ENCODE measurements at places on chromosomes 12 and 14. TPM values are rescaled to one million over a fixed set of nuclear protein-coding genes. Genes with fewer than 3 reads are reported as not detected.
A peak's percentile ranks its signal among the peaks of the same experiment; 100 is the strongest.

DNA sequence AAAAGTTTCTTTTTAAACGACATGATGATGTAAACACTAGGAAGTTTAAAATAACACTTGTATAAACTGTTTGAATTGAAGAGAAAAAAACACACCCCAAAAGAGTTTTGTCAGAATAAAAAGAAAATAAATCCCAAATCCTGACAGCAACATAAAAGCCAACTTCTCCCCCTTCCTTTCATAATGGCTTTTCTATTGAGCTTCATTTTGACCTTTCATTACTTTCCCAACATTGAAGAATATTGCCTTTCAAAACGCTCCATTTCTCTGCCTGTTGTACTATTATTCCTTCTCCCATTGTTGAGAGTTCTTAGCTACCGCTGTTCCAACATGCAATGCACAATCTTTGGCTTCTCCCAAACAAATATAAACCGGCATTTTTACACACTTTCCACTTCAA lies 448.5 kb downstream of the BCAT1 start:
- no peak overlapping the region for H3K4me3 ChIP-seq
- no peaks in the 10 kb centered on the region for H3K27me3 ChIP-seq
- no peaks in the 10 kb centered on the region for H3K36me3 ChIP-seq
- H3K4me1 ChIP-seq, result no peaks in the 10 kb centered on the region
- no peak overlapping the region for H3K27ac ChIP-seq
- no peak for DNase-seq

DNA sequence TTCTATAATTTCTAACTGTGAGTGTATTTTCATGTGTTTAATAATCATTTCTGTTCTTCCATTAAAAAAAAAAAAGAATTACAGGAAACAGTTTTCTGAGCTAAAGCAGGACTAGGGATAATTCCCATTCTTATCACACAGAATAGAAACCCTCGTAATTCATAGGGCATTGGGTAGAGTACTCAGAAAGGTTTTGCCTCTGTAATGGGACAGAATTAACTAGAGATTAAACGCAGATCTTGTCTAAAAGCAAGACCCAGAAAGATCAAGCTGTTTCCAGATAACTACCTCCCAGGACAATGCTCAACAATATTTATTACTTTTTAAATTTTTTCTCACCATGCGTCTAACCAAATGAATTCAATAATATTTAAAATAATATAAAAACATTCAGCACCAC lies 10.2 kb downstream of the GSKIP start:
- H3K36me3 ChIP-seq, result no peaks in the 10 kb centered on the region
- H3K4me1 ChIP-seq, result peaks cover 2% of the 10 kb centered on the region
- no peak for DNase-seq
- no peak overlapping the region for H3K4me3 ChIP-seq

DNA sequence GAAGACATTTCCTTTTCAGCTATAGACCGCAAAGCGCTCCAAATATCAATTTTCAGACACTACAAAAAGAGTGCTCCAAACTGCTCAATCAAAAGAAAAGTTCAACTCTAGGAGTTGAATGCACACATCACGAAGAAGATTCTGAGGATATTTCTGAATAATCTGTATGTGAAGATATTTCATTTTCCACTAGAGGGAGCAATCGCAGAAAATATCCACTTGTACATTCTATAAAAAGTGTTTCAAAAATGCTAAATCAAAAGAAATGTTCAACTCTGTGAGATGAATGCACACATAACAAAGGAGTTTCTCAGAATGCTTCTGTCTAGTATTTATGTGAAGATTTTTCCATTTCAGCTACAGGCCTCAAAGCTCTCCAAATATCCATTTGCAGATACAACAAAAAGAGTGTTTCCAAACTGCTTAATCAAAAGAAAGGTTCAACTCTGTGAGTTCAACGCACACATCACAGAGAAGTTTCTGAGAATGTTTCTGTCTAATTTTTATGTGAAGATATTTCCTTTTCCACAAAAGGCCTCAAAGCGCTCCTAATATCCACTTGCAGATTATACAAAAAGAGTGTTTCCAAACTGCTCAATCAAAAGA lies 643.8 kb upstream of the ALG10B start:
- no peak overlapping the region for H3K4me3 ChIP-seq
- H3K27me3 ChIP-seq, result no peaks in the 10 kb centered on the region
- no peaks in the 10 kb centered on the region for H3K36me3 ChIP-seq
- DNase-seq, result no peak

DNA sequence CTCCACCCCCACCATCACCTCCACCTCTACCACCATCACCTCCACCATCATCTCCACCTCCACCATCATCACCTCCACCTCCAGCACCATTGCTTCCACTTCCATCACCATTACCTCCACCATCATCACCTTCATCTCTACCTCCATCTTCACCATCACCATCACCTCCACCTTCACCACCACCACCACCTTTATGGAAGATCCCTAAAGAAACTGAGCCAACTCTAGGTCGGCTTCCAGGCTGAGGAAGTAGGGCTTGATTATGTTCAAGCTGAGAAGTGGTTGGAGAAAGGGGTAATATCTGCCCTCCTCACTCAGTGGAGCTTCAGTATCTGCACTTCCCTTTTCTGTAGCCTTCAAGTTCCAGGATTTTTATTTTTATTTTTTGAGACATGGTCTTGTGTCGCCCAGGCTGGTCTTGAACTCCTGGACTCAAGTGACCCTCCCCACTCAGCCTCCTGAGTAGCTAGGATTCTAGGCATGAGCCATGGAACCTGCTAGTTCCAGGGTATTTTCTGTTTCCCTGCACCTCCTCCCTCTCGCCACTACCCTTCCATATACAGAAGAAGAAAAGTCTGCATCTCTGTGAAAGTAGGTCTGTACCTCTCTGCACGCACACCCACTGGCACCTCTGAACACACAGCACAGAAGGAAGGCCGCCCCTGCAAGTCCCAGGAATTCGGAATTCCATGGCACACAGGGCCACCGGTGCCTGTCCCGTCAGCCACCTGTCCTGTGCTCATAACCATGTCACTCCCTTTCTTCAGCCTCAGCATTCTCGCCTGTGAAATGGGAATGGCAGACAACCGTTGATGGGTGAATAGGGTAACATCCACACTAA lies 5.9 kb downstream of the ZBTB42 start:
- DNase-seq, result no peak
- no peak overlapping the region for H3K27ac ChIP-seq
- no peak overlapping the region for H3K4me3 ChIP-seq
- H3K4me1 ChIP-seq, result peaks cover 27% of the 10 kb centered on the region
- H3K36me3 ChIP-seq, result no peaks in the 10 kb centered on the region

DNA sequence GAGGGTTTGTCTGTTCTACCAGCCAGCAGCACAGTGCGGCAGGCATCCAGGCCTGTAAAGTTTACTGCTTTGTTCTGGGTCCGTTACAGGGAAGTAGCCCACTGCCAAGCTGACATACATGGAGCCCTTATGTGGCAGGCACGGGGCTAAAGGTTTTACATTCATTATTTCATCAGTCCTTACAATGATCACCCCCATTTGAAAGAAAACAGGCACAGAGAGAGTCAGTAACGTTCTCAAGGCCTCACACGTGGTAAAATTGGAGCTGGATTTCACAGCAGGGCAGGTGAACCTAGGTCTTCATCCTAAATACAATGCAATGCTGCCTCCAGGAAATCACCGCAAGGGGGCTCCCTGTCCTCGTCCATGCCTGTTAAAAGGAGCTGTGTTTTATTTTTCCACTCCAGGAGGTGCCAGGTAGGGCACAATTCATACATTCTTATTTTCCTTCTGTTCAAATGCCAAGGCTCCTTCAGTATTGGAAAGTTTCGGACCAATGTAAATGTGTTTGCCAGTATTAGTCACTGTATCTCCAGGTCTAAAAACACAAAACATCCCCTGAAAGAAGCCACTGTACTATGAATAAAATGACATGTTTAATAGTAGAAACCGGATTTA lies 172.2 kb upstream of the GZMB start:
- H3K36me3 ChIP-seq, result no peaks in the 10 kb centered on the region
- no peaks in the 10 kb centered on the region for H3K4me1 ChIP-seq
- H3K27ac ChIP-seq, result no peak overlapping the region
- no peak overlapping the region for H3K4me3 ChIP-seq
- no peaks in the 10 kb centered on the region for H3K27me3 ChIP-seq
- no peak for DNase-seq

- peaks cover 4% of the 10 kb centered on the region for H3K36me3 ChIP-seq
- H3K4me3 ChIP-seq, result peak overlapping the region; percentile 84
- DNase-seq, result no peak
- H3K27me3 ChIP-seq, result no peaks in the 10 kb centered on the region
- H3K27ac ChIP-seq, result peak overlapping the region; percentile 94
Observed at GRCh38 chr12:45730348-45731189, 1.1 kb downstream of the ARID2 start.

DNA sequence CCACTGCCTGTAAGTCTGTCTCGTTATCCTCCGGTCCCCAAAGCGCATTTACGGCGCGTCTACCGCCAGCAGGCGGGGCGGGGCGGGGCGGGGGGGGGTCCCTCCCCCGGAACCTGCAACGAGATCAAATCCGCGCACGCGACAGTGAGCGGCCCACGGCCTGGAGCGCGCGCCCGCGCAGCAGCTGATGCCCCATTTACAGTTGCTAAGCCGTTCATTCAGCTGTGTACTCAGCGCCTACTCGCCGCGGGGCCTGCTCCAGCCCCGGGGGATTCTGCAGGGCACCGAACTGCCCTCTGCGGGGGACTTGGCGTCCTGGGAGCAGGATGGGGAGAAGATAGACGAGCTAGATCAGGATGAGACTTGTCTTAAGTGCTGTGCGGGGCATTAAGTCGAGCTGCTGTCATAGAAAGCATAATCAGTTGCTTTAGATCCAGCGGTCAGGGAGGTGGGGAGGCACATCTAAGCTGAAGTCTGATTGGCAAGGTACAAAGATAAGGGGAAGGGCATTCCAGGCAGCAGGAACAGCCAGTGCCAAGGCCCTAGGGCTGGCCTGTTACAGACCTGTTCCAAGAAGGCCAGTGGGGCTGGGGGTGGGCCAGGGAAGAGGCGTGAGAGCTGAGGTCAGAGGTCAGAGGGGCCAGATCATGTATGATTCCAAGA lies 1.4 kb upstream of the CCDC85C start:
- peak overlapping the region; percentile 89 for H3K27ac ChIP-seq
- no peaks in the 10 kb centered on the region for H3K27me3 ChIP-seq
- DNase-seq, result peak; percentile 29
- peaks cover 19% of the 10 kb centered on the region for H3K4me1 ChIP-seq
- no peaks in the 10 kb centered on the region for H3K36me3 ChIP-seq

The SSPN gene
- total RNA-seq, result 0.17 TPM

DNA sequence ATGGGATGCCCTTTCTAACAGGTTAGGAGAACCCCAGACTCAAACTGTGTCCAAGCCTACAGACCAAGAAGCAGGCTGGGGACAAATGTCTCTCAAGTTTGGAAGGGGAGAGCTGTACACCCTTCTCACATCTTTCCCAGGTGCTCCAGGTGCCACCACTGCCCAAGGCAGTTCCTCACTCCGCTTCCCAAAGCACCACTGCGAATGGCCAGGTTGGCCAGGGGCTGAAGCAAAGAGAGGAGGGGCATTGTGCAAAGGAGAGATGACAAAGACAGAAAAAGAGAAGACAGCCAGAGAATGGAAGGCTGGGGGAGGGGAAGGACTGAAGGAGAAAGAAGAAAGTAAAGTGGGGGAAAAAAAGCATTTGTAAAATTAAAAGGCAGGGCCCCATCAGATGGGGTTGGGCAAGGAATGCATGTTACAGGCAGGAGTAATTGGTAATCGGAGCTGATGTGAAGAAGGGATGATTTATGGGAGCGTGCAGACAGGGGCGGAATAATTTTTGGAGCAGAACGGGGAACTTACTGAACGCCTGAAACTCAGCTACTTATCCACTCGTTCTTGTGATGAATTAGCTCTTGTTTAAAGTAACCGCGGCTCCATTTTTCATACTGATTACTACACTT lies 165.8 kb downstream of the ESRRB start:
- no peaks in the 10 kb centered on the region for H3K4me1 ChIP-seq
- peaks cover 4% of the 10 kb centered on the region for H3K27me3 ChIP-seq
- no peak overlapping the region for H3K4me3 ChIP-seq
- no peak overlapping the region for H3K27ac ChIP-seq
- DNase-seq, result no peak

DNA sequence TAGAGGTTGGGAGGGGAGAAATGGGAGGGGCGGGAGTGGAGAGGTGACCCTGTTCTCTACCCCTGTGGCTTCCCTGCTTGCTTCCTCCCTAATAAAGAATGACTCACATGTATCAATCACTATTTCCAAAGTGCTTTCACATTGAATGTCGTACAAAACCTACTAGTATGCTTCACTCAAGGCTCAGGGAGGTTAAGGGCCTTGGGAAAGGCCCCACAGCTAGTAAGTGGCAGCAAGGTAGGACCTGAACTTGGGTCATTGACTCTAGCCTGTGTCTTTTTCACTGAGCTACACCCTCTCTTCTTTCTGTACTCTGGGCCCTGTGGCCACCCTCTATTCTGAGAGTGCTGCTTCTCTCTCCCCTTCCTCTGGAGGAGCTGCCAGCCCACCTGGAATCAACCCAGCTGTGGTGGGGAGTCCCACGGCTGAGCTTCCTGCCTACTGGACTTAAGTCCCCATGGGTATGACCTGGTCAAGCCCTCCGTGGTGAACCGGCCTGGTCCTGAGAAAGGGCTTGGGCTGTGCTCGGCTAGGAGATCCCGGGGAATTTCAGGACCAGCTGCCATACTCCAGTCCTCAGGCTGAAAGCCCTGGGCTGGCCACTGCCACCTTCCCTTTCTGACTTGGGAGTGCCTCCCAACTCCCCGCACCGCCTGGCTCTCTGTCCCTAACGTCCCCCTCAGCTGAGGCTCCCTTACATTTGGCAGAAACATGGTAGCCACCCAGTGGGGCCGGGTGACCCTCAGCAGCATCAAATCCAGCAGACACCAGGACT lies 13.0 kb downstream of the SLC48A1 start:
- peaks cover 28% of the 10 kb centered on the region for H3K36me3 ChIP-seq
- H3K27ac ChIP-seq, result no peak overlapping the region
- H3K27me3 ChIP-seq, result no peaks in the 10 kb centered on the region
- DNase-seq, result no peak
- H3K4me1 ChIP-seq, result no peaks in the 10 kb centered on the region
- no peak overlapping the region for H3K4me3 ChIP-seq

GRCh38 chr14:51068268-51068667 lies 26.6 kb downstream of the TRIM9 start:
- no peaks in the 10 kb centered on the region for H3K36me3 ChIP-seq
- DNase-seq, result no peak
- no peaks in the 10 kb centered on the region for H3K27me3 ChIP-seq
- H3K4me3 ChIP-seq, result no peak overlapping the region

The NID2 gene
- 0.84 TPM for total RNA-seq

The TSPAN19 gene
- 0.32 TPM for total RNA-seq

The SCAF11 gene
- total RNA-seq, result 79.8 TPM
